HFFc6 (cell line): ENCODE measurements at places on chromosomes 16 and 17.

- DNase-seq: no peak
These were observed 178.3 kb downstream of the CDK5R1 start for GRCh38 chr17:32664936-32665583.

DNA sequence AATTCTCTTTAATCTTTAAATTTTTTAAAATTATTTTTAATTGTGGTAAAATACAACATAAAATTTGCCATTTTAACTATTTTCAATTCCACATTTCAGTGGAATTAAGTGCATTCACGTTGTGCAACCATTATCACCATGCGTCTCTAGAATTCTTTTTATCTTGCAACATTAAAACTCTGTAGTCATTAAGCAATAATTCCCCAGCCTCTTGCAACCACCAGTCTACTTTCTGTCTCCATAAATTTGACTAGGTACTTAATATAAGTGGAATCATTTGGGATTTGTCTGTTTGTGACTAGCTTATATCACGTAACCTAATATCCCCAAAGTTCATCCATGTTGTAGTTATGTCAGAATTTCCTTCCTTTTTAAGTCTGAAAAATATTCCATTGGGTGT, 79.1 kb downstream of the TAOK1 start:
- DNase-seq: no peak

DNA sequence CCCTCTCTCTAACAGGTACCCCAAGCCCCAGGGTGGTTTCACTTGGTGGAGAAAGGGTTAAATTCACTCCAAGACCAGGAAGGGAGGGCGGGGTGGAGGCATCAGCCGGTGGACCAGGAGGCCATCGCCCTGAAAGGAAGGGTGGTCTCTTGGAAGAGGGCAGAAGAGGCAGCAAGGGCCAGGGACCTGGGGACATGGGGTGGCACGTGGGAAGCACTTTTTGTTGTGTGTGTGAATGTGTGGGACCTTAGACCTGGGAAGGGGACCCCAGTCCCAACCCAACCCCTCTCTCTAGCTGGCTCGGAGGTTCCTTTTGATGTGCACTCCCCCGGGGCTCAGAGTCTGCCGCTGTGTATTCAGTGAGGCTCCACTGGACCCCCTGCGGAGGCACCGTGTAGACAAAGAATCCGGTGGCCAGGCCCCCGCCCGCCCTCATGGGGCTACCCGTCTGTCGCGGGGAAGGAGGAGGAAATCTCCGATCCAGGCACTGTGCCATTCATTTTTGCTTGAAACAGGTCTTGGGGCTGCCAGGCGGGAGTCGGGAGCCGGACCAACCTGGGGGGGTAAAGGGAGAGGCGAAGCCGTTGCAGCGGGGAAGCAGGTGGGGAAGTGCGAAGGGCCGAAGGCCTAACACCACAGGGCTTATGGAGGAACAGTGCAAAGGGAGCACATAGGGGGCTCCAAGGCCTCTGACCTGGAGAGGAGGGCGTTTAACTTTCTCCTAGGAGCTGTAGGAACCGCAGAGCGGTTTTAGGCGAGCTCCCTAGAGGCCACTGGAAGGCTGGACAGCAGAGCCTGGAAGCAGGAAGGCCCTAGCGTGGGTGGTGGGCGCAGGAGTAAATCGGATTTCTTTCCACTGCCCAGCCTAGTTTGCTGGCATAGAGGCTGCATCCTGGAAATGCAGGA, 3.2 kb upstream of the WNT3 start:
- DNase-seq: no peak

DNA sequence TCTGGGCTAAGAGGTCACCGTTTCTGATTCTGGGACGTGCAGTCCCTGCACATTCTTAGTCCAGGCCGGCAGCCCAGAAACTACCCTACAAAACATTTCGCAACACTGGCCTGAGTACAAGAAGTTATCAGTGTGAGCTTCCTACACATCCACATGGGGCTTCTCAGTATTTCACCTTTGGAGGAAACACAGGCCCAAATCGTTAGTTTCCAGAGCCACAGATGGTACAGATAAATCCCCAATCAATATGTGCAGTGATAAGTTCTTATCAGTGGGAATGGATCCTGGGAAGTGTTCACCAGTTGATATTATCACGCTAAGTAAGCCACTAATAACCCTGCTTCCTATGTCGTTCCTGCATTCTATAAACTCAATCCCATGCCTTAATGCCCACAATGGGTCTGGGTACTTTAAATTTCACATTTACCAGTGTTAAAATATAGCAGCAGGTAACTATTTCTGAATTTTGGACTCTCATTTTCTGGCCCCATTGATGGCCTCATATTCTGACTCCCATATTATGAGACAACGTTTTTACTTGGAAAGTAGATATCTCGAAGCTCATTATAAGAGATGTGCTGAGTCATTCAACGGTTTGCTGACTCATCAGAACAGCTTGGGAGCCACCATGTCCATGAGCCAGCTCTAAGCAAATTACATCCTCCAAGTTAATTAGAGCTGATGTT, 370.2 kb upstream of the MAF start:
- DNase-seq: no peak

- DNase-seq: no peak
These were observed 1.0 kb upstream of the CREBBP start for GRCh38 chr16:3881499-3881990.

GRCh38 chr16:87559945-87560344, 42.4 kb upstream of the JPH3 start:
- no peak for DNase-seq

GRCh38 chr17:51618476-51618875, 358.1 kb downstream of the UTP18 start:
- no peak for DNase-seq

- DNase-seq: peak; percentile 46
These were observed 664 bp downstream of the HBQ1 start for GRCh38 chr16:180681-181564.

GRCh38 chr16:87963400-87963799, 12.2 kb downstream of the BANP start:
- DNase-seq: peak; percentile 80

DNA sequence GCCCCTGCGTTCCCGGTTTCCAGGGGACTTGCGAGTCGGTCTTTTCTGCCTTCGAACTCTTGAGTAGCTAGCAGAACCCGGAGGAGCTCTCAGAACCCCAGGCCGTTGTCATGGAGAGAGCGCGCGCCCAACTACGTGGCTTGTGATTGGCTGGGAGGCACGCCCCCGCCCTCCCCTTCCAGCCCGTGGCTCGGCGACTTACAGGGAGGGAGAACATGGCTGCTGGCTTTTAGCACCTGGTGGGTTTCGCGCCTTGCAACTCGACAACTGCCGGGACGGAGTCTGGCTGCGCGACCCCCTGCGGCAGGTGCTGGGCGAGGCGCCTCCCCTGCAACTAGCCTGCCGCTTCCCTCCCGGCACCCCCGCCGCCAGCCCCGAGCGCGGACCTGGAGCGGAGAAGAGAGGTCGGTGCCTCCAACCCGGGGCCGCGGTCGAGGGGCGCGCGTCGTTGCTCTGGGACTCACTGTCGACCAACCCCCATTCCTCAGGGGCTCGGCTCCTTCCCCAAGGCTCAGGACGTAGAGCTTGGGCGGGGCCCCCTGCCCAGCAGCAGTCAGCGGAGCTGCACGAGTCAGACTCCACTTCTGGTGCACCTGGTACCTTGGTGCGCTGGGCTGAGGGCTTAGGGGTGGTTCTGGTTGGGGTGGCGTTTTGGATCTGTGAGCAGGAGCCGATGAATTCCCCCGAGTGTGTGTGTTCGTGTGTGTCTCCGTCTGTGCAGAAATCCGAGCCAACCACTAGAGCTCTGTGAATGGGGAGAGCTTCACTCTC, 9.0 kb upstream of the ZFP90 start:
- peak; percentile 79 for DNase-seq

DNA sequence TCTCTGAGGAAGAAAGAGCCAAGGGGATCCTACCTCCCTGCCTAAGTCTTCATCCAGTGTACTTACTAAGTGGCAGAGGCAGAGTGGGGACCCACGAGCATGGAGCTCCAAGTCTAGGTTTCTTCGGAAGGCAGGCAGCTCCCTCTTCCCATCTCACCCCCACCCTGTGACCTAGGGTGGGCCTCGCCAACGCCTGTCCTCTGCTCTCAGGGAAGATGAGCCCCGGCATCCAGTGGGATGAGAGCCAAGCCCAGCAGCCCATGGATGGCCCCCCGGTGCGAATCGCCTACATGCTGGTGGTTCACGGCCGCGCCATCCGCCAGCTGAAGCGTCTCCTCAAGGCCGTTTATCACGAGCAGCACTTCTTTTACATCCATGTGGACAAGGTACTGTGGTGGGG, 8.3 kb downstream of the XYLT2 start:
- DNase-seq: no peak
